ENCODE measurements at places on chromosomes 6 and 20. TPM values are rescaled to one million over a fixed set of nuclear protein-coding genes. Genes with fewer than 3 reads are reported as not detected.

- DNase-seq, result no peak
These were observed 166.3 kb upstream of the SULF2 start for GRCh38 chr20:47951521-47951971.

Gene SOX18
- polyA plus RNA-seq, result 7.2 TPM

- no peak for DNase-seq
These were observed 42.6 kb downstream of the MAP1LC3A start for GRCh38 chr20:34600892-34601653.

- no peak for DNase-seq
These were observed 76.7 kb downstream of the FOXC1 start for GRCh38 chr6:1686117-1687098.

DNA sequence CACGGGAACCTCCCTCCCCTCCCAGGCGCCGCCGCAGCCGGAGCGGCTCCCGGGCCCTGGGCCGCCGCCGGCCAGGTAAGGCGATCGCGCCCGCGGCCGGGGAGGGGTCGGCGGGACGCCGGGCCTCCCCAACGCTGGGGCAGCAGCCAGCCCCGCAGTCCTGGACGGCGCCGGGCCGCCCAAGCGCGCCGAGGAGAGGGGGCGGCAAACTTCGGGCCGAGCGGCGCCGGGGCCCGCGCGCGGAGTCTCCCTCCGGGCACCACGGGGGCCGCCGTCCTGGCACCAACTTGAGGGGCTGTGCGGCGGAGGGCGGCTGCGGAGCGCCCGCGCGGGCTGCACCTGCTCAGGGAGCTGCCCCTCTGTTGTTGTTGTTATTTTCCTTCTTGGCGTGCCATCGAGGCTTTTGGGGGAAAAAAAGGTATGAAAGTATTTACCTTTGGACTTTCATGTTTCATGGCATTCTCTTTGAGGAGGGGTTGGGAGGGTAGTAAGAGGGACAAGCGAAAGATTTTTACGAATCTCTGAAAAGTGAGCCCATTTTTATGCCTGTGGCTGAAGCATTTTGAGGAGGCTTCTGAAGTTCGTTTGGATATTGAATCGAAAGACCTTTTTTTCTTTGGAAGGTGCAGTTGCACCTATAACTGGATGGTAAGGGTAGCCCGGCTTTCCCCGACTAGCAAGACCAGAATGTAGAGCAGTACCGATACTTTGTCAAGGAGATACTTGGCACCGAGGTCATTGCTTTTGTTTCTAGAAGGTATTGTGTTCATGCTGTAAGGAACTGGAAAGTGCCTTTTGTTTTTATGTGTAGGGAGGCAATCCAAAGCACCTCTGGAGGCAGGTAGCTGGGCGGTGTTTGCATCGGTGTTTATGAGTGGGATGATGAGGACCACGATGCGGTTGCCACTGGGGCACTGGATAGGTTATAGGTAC, at the start of gene RNF182:
TSS of gene RNF182 (plus strand) at position 4 of the 933 bp plus-strand sequence. CDS start 52,168 bp downstream, outside the sequence.
- DNase-seq, result peak; percentile 23

- no peak for DNase-seq
These were observed 62.9 kb downstream of the SSR1 start for GRCh38 chr6:7249946-7250643.

DNA sequence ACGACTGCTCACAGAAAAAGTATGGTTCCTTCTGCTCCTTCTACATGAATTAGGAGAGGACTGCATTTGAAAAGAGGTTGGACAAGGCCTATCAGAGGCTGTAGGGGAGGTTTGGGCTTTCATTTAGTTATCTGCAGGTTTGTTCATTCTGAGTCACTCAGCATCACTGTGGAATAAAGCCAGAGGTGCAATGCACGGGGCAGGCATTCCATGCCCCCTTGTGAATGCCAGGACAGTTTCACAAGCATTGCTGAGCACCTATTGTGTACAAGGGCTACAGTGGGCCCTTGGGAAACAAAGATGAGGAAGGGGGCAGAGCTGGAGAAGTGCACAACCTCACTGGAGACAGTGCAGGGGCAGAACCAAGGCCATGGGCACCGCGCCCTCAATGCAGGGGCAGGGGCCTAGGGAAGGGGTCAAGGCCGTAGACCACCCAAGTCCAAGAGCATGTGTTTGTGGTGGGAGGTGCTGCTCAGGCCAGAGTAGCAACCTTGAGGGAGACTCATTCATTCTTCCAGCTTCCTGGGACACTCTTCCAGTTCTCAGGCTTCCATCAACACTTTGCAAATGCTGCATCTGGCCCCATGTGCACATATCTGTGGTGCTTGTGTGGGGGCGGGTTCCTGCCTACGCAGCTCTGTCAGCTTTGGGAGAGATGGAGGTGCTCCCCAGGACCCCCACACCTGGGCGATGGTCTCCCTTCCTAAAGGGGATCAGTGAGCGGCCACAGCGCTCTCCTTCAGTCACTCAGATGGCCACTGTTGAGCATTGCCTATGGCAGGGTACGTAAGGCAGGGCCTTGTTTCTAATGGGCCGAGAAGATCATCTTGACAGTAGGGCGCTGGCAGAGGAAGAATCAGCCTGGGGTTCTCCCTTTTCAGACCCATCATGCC, 204.5 kb downstream of the SYNDIG1 start:
- no peak for DNase-seq

Gene MYO6
- polyA plus RNA-seq, result 25.5 TPM

DNA sequence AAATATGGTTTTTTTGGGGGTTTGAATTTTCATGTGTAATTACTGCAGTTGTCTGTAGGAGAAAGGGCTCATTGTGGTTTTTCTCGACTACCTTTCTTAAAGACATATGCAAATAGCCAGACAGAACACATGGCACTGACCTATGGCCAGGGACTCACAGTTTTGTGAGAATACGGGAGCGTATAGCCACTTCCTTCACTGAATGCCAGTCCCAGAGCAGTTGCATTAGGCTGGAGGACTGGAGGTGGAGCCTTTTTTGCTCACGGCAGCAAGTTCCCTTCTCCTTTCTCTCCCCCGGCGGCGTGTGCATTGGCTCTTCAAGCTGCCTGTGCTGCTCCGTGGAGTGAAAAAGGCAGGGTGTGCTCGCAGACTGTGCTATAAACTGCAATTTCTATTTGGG, 114.9 kb downstream of the AKAP7 start:
- DNase-seq, result peak; percentile 90

Gene MYB
- 4.8 TPM for polyA plus RNA-seq

- DNase-seq, result no peak
These were observed 364.1 kb downstream of the ARHGAP18 start for GRCh38 chr6:129345890-129346289.

- peak; percentile 97 for DNase-seq
These were observed 36.6 kb downstream of the MGME1 start for GRCh38 chr20:18005170-18005989.

DNA sequence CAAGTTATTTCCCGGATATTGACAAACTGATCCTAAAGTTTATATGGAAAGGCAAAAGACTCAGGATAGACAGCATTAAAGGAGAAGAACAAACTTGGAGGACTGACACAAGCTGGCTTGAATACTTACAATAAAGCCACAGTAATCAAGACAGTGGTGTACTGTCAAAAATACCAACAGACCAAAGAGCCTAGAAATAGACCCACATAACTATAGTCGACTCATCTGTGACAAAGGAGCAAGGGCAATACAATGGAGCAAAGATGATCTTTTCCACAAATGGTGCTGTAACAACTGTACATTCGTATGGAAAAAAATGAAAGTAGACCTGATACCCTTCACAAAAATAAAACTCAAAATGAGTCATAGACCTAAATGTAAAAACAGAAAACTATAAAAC, 46.0 kb downstream of the ABHD12 start:
- no peak for DNase-seq

DNA sequence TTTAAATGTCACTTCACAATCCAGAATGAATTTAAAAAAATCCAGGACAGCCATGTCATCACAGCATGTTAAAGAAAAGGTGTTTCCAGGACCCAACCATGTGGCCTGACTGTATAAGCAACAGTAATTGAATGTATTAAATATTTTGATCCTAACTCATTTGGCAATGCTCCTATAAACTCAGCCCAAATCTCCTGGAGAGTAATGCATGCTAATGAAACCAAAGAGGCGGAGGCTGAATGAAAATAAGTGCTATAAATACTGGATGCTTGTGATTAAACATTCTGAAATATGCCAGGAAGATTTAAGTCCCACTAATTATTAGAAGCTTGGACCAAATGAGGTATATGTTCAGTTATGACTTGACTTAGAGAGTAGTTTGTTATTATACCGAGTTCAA, 486.8 kb downstream of the FRK start:
- DNase-seq, result peak; percentile 45

GRCh38 chr20:3714092-3714491, 1.7 kb upstream of the SIGLEC1 start:
- no peak for DNase-seq

Gene SRSF3
- 187 TPM for polyA plus RNA-seq

DNA sequence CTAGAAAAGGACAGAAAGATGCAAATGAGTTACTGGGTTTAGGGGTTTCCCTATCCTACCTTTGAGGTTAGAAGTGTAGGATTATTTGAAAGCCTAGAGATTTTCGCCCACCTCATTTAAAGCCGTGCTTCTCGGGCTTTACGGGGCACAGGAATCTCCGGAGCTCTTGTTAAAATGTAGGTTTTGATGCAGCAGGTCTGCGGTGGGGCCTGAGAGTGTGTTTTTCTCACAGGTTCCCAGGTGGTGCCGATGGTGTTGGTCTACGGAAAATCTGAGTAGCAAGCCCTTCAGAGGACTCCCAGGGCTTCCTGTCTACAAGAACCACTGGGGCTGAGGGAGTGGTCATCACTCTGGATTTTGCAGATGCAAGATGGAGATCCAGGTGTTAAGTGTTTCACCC, 47.5 kb downstream of the TRAM2 start:
- DNase-seq, result no peak

Gene RIPOR3
- 0.29 TPM for polyA plus RNA-seq

Gene RIMS4
- 21.5 TPM for polyA plus RNA-seq

- no peak for DNase-seq
These were observed 2.1 kb downstream of the COL12A1 start for GRCh38 chr6:75203721-75204120.

Gene ERVFRD-1
- not detected for polyA plus RNA-seq

Gene ID4
- 99.6 TPM for polyA plus RNA-seq

DNA sequence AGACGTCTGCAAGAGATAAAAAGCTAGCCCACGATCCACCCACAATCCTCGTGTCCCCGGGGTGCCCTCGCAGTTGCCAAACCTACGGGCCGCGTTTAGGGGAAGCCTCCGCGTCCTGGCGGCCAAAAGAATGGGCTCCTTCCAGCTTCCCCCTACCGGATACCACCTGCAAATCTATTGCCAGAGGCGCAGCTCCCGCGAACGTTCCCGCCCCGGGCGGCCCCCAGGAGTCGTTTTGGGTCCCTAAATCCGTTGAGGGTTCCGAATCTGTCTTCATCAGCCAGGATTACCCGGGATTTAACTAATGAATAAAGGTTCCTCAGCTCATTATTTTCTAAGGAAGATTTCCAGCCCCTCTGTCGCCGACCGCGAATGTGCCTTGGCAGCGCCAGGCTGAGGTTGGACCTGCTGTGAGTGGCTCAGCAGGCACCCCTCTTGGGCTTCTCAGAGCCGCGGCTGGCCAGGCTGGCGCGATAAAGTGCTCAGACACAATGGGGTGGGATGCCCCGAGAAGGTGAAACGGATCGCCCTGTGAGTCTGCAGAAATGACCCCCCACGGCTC, 2.8 kb upstream of the VSX1 start:
- DNase-seq, result peak; percentile 28

Gene ULBP2
- polyA plus RNA-seq, result 0.73 TPM

DNA sequence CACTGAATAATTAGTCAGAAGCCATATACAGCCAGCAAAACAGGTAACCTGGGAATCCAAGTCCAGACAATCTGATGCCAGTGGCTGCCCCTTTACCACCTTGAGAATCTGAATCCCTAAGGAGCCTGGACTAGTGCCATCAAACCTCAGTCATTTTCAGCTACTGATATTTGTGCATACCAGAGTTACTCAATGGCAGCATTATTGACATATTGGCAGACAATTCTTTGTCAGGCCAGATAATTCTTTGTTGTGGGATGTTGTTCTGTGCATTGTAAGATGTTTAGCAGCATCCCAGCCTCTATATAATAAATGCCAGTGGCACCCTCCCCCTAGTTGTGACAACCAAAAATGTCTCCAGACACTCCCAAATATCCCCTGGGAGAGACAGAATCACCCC, 3.2 kb upstream of the EIF2S2 start:
- no peak for DNase-seq

DNA sequence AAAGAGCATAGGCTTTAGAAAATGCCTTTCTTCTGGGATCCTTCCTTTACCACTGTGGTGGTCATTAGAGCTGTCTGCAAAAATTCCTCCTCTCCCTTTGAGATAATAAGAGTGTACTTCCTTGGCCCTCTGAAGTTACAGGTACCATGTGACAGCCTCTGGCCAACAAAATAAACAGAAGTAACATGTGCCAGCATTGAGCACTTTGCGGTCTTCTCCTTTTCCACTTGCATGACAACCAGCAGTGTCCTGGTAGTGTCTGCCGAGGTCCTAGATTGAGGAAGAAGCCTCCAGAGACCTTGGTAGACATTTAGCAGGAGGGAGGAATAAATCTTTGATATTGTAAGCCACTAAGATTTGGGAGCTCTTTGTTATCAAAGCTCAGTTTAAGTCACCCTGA, 87.5 kb upstream of the ARID1B start:
- no peak for DNase-seq

GRCh38 chr6:54214286-54214685, 94.0 kb upstream of the TINAG start:
- DNase-seq, result no peak

- DNase-seq, result no peak
These were observed 320.9 kb upstream of the SASH1 start for GRCh38 chr6:148021699-148022098.

GRCh38 chr6:153804755-153805330, 234.2 kb upstream of the OPRM1 start:
- DNase-seq, result peak; percentile 26

Gene ITPR3
- 94.1 TPM for polyA plus RNA-seq

Gene BMP2
- 4.4 TPM for polyA plus RNA-seq

Gene HTR1E
- 1.1 TPM for polyA plus RNA-seq

Gene UST
- polyA plus RNA-seq, result 30.5 TPM

DNA sequence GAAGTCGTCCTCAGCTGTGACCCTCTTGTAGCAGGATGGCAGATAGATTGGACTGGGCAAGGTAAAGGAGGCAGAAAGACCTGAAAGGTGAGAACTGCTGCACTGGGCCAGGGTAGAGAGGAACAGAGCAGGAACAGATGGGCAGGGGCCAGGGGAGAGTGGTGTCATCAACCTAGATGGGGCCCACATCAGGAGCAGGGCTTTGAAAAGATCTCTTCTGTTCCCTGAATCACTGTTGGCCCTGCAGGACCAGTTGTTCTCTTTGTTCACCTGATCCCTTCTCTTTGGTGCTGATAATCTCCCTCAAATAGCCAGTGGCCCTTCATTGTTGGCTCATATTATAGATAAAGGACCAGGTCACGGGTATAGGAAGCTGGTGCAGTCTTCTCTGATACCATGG, 59.9 kb downstream of the DTD1 start:
- DNase-seq, result no peak

GRCh38 chr6:167275436-167275835, 15.7 kb upstream of the UNC93A start:
- DNase-seq, result no peak

Gene ADGB
- not detected for polyA plus RNA-seq

All from brain (organoid and tissue), 16 donors.